ENCODE measurements at places on chromosomes 1 and 21.

DNA sequence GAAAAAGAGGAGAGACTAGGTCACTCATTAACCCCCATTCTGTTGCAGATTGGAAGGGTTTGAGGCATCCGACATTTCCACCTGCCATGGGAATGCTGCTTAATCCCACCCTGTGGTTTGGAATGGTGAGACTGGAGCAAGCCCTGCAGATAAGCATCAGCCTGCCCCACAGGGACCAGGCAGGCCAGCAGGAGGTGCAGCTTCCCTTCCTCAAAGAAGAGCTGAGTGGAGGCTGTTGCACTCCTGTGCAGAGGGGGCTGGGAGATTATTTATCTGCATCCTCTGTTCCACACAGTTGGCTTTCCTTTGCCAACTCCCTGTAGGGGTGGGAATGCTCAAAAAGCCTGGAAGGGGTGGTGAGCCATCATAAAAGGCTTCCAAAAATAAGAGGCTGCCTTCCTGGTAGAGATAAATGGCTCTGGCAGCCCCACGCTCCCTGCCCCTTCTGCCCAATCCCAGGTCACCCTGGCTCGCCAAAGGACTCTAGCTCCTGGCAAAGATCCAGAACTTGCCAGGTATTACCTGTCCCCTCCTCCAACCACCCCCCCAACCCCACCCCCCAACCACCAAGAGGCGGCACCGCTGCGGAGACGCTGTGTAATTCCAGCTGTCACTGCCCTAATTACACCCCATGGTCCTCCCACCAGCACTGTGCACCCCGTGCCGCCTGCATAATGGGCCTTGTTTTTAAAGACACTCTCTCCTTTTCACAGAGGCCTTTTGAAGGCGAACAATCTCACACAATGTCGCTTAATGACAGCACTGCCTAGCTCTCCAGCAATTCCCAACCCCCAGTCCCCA lies 83.0 kb upstream of the ZC3H12A start:
- peak; percentile 86 for DNase-seq

DNA sequence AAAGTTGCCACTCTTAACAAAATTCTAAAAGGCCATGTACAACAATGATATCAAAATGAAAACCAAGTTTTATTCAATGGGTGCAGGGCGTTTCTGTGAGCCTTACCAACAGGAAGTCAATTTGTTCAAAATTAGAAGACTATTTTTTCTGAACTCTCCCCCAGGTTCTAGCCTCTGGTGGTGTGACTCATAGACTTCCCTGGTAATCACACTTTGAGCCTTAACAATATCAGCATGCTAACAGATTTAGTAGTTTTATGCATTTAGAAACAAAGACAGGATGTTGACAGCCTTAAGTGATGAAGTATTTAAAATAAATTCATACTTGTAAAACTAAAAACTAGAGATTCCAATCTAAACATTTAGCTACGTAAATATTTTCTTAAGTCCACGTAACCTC lies 88.4 kb downstream of the LRRC8C start:
- no peak for DNase-seq

- DNase-seq: no peak
These were observed 15.4 kb downstream of the CCDC17 start for GRCh38 chr1:45608175-45609156.

GRCh38 chr21:41747943-41748738 lies 18.7 kb downstream of the RIPK4 start:
- no peak for DNase-seq

DNA sequence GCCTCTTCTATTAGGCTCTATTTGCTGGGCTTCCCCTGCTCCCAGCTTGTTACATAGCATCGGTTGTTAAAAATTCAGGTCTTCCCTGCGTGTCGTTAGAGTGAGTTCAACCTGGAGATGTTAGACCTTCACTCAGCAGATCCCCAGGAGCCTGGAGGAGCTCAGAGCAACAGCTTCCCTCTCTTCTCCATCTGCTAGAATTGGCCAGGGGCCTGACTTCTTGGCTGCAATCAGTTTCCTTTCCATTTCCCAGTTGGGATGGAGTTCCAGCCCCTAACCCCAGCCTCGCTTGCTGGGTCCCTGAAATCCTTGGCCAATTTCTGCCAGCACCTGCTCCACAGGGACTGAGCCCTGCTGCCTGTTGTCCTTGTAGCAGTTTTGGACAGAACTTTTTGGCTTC lies 55.9 kb downstream of the MT1HL1 start:
- DNase-seq: no peak

DNA sequence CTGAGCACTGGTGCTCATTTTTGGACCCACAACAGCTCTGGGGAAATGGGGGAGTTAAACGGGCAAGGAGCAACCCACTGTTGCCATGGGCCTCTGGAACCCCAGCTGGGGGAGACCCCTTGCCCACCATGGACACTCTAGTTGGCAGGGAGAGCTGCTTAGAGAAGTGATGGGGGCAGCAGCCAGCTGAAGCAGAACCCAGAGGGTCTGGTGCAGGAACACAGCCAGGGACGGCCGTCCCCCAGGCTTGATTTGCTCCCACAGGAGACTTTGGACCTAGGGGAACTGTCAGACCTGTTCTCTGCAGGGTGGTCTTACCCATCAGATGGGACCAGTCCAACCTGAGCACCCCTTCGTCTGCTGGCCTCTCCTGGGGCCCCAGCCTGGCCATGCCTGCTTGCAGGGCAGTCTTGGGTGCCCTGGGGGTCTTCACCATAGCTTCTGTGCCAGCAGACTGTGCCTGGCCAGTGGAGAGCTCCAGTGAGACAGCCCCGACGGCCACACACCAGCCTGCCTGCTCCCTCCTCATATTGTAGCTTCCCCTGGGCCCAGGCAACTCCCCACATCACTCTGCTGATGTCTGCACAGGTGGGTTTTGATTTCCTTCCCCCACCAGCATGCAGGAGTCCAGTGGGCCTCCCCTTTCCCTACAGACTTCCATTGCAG lies 11.3 kb downstream of the SPATC1L start:
- DNase-seq: no peak

All from neural progenitor cell (in vitro differentiated cells).